ENCODE measurements at places on chromosomes 7 and 10.

DNA sequence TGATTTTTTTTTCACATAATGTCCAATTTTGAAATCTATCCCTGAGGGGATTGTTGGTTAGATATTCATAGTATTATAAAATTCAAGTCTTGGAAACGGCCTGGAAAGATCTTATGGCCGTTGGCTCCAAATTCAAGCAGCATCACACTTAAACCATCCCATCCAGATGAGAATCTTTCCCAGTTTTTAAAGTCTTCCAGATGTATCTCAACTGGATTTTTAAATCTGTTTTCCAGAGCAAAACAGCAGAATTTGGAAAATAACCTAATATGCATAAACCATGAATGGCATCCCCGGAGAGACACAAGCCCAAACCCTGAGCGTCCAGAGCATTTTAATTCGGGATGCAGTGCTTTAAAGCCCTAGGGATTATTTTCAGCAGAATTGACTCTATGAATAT, 208.2 kb upstream of the PRKCQ start:
- DNase-seq = no peak

DNA sequence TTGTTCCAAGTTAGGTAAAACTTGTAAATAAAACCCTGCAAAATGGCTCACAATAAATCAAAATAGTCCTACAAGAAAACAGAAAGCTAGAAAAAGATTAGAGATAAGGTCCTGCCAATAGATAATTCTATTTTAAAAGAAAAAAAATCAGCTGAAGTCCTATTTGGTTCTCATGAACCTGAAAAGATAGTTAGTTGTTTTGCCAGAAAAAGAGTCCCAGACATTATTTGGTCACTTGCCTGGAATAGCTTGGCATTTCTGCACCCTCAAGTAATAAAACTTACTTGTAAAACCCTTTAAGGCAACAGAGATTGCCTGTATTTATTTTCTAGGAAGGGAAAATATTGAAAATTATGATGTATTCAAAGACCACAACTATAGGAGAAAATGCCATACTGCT, 47.7 kb downstream of the LRRN3 start:
- DNase-seq = no peak

DNA sequence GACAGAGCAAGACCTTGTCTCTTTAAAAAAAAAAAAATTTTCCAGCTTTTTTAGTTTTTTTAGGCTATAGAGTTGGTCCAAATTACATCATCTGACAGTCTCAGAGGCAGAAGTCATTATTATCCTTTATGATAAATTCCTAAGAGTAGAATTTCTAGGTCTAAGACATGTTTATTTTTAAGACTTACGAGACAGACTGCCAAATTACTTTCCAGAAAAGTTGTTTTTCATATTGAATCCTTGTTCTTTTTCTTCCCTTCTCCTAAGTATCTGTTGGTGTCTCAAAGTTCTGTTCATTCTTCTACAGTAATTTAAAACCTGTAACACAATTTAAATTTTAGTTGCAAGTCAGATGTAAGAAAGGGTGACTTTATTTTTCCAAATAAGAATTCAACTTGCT, 421.4 kb downstream of the GALNT17 start:
- DNase-seq = no peak

- DNase-seq = no peak
Observed at GRCh38 chr7:27106901-27107240, 4.4 kb upstream of the HOXA2 start.

GRCh38 chr10:9229702-9230244, 1175.3 kb downstream of the GATA3 start:
- DNase-seq = no peak
